ENCODE measurements at places on chromosomes 1 and 21. TPM values are rescaled to one million over a fixed set of nuclear protein-coding genes. Genes with fewer than 3 reads are reported as not detected.

GRCh38 chr21:40047211-40047610 lies 180.0 kb downstream of the PCP4 start:
- no peaks in the 10 kb centered on the region for H3K27me3 ChIP-seq
- H3K36me3 ChIP-seq = no peaks in the 10 kb centered on the region
- H3K27ac ChIP-seq = no peak overlapping the region

GRCh38 chr1:28229996-28230395 lies 2.8 kb downstream of the DNAJC8 start:
- peaks cover 6% of the 10 kb centered on the region for H3K4me1 ChIP-seq
- no peak for DNase-seq
- H3K36me3 ChIP-seq = peaks cover 5% of the 10 kb centered on the region
- H3K27me3 ChIP-seq = no peaks in the 10 kb centered on the region
- no peak overlapping the region for H3K4me3 ChIP-seq
- H3K27ac ChIP-seq = no peak overlapping the region

- H3K4me1 ChIP-seq = no peaks in the 10 kb centered on the region
- no peak overlapping the region for H3K27ac ChIP-seq
- no peak for DNase-seq
- no peak overlapping the region for H3K4me3 ChIP-seq
Observed at GRCh38 chr1:17290553-17290952, 17.4 kb upstream of the PADI4 start.

GRCh38 chr1:41135196-41135947 lies 106.7 kb downstream of the SCMH1 start:
- H3K4me1 ChIP-seq = no peaks in the 10 kb centered on the region
- H3K4me3 ChIP-seq = no peak overlapping the region
- DNase-seq = no peak
- peaks cover 9% of the 10 kb centered on the region for H3K36me3 ChIP-seq

- no peaks in the 10 kb centered on the region for H3K4me1 ChIP-seq
- no peak for DNase-seq
- no peaks in the 10 kb centered on the region for H3K36me3 ChIP-seq
- no peak overlapping the region for H3K4me3 ChIP-seq
- no peaks in the 10 kb centered on the region for H3K27me3 ChIP-seq
- no peak overlapping the region for H3K27ac ChIP-seq
Observed at GRCh38 chr1:212496682-212497081, 64.0 kb downstream of the NENF start.

Gene FCRLB
- not detected for polyA plus RNA-seq

- H3K27me3 ChIP-seq = no peaks in the 10 kb centered on the region
- H3K4me1 ChIP-seq = no peaks in the 10 kb centered on the region
- H3K36me3 ChIP-seq = peaks cover 10% of the 10 kb centered on the region
- DNase-seq = no peak
- H3K27ac ChIP-seq = no peak overlapping the region
- no peak overlapping the region for H3K4me3 ChIP-seq
Observed at GRCh38 chr1:59833022-59833421, 18.3 kb downstream of the HOOK1 start.

GRCh38 chr1:208272713-208273112 lies 28.5 kb upstream of the PLXNA2 start:
- H3K27ac ChIP-seq = no peak overlapping the region
- no peak overlapping the region for H3K4me3 ChIP-seq
- H3K27me3 ChIP-seq = no peaks in the 10 kb centered on the region
- no peaks in the 10 kb centered on the region for H3K36me3 ChIP-seq
- no peaks in the 10 kb centered on the region for H3K4me1 ChIP-seq
- DNase-seq = no peak

Gene UBL4B
- polyA plus RNA-seq = not detected

DNA sequence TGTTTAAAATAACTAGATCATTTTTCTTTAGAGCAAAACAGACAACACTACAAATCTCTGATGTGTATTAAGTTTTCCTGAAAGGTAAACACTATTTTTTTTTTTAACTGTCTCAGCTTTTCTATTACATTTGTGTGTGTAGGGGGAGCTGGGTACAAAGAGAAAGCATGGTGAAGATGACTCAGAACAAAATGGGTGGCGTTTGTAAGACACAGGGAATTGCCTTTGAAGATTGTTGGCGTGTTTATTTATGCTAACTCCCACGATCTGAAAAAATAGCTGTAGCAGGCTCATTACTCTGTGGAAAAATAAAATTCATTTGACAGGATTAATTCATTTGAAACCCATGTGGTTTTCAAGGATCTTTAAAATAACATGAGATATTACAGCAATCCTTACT lies 285.1 kb downstream of the RYR2 start:
- H3K4me3 ChIP-seq = no peak overlapping the region
- H3K36me3 ChIP-seq = no peaks in the 10 kb centered on the region
- no peak overlapping the region for H3K27ac ChIP-seq
- H3K27me3 ChIP-seq = no peaks in the 10 kb centered on the region
- H3K4me1 ChIP-seq = no peaks in the 10 kb centered on the region
- no peak for DNase-seq

Gene DRAXIN
- polyA plus RNA-seq = not detected

DNA sequence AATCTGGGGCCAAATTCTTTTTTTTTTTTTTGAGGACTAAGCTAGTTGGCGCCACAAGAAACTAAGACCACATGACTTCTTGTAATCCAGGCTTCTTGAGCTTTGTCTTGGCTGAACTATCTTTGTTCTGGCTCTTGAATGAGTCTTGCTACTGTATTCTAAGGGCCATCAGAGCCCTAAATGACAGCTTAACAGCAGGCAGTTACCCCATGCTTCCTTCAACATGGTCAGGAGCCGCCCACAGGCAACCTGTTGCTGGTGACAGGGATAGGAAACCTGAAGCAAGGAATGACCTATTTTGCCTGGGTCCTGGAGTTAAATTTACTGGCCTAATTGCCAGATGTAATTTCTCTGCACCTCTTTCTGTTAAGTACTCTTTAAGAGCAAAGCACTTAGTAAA lies 188.2 kb upstream of the PLXNA2 start:
- H3K36me3 ChIP-seq = no peaks in the 10 kb centered on the region
- H3K27ac ChIP-seq = no peak overlapping the region
- H3K4me1 ChIP-seq = no peaks in the 10 kb centered on the region
- DNase-seq = no peak
- no peak overlapping the region for H3K4me3 ChIP-seq

- H3K4me3 ChIP-seq = no peak overlapping the region
- no peaks in the 10 kb centered on the region for H3K27me3 ChIP-seq
- no peak overlapping the region for H3K27ac ChIP-seq
- H3K36me3 ChIP-seq = no peaks in the 10 kb centered on the region
- no peaks in the 10 kb centered on the region for H3K4me1 ChIP-seq
Observed at GRCh38 chr21:35469498-35469897, 420.4 kb upstream of the RUNX1 start.

Gene ATP1A2
- polyA plus RNA-seq = 0.22 TPM

Gene DDX20
- 6.1 TPM for polyA plus RNA-seq

Gene GPR25
- polyA plus RNA-seq = not detected

GRCh38 chr1:31937300-31938183 lies 626 bp downstream of the PTP4A2 start:
- H3K27me3 ChIP-seq = no peaks in the 10 kb centered on the region
- peaks cover 2% of the 10 kb centered on the region for H3K36me3 ChIP-seq
- DNase-seq = peak; percentile 69
- peak overlapping the region; percentile 94 for H3K4me3 ChIP-seq

Gene NMNAT1
- 6.5 TPM for polyA plus RNA-seq

Gene GBP7
- not detected for polyA plus RNA-seq
